Head of caudate nucleus (tissue), 42 donors: ENCODE measurements at places on chromosomes 13 and 19.

DNA sequence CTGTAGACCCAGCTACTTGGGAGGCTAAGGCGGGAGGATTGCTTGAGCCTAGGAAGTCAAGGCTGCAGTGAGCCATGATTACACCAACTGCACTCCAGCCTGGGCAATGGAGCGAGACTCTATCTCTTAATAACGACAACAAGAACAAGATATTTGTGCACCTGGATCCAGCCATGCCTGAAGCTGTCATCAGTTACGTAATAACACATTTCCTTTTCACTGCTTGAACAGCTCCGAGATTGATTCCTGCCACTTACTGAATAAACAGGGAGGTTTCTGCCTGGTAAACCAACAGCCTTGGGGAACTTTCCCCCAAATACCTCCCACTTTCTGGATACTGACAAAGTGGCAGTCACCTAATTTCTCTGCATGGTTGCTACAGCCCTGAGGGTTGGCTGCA, 5.4 kb downstream of the KANK2 start:
- no peak for DNase-seq

GRCh38 chr13:36921631-36922301, 1.7 kb upstream of the SMAD9 start:
- no peak for DNase-seq

DNA sequence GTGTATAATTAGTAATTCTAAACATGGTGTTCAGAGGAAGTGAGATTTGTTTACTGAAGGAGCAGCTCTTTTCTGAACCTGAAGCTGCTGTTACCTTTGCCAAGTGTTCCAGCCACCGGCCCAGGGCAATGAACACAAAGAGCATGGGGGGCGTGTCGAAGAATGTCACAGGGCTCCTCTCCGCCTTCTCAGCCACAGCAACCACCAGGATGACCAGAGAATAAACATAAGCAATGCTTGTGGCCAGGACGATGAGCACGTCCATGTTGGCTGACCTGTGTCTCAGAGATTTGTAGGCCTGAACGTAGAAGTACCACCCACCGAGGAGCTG, 53.1 kb downstream of the ATP7B start:
- DNase-seq = no peak

- no peak for DNase-seq
Measured at GRCh38 chr13:50682002-50682401, 161.5 kb downstream of the DLEU7 start.

DNA sequence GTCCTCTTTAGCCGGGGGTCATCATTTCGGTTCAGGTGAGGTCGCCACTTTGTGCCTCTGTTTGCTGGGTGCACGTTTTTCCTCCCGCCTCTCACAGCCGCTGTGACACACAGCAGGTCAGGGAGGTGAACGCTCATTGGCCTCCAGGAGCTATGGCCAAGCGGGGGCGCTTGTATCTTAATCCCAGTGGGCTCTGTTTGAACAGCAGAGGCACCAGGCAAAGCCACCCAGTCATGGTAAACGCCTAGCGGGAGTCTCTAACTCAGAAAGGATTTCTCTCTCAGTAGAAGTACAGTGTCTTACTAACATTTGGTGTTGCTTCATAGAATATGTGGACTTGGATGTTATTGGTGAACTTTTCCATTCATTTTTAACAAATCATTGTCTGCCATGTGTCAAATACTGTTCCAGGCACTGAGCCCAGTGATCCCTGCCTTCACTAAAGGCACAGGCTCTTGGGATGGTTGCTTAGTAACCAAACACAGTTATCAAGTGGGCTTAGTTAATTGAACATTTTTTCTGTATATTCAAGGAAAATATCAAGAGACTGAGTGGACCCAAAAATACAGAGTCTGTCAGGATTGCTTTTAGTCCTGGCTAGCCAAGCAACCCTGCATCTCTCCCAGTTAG, 186.7 kb downstream of the STK24 start:
- DNase-seq = no peak

GRCh38 chr13:80437231-80437630, 96.3 kb upstream of the SPRY2 start:
- DNase-seq = no peak

DNA sequence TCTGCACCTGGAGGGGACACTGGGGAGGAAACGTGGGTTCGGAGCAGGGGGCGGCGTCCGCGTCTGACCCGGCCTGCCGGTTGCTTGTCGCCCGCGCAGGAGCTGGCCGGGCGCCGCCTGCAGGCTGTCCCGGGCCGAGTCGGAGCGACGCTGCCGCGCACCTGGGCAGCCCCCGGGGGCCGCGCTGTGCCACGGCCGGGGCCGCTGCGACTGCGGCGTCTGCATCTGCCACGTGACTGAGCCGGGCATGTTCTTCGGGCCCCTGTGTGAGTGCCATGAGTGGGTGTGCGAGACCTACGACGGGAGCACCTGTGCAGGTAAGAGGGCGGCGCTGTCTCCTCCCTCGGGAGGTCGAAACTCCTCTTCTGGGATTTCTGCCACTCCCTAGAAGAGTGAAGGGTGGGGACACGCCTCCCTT, 1.3 kb downstream of the ITGBL1 start:
- DNase-seq = no peak

DNA sequence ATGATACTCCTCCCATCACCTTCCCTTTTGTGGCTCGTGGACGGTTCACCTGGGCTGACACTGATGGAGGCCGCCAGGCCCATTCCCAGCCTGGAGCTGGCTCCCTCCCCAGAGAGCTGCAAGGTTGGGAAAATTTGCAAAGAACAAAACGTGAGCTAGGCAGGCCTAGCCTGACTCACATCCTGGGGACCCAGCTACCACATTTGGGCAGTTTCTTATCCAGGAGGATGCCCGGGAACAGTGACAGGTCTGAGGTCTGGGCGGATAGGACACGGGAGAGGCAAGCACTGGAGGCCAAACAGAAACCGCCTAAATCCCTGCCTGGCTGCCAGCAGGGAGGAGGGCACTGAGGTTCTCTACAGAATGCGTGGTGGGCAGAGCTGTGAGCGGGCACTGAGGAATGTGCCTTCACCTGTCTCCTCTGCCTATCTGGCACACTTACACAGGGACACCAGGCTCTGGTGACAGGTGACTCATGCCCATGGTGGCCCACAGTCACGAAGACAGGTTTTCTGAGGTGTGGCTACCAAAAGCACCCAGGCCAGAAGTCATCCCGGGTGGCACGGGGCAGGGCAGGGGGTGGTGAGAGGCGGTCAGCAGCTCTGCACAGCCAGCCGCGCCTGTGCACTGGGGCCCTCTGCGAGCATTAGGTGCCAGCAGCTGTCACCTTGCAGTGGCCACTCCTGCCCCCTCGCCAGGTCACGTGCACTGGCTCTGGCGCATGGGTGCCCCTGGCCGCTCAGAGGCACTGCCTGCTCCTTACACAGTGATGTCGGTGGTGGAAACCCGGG, 23.2 kb downstream of the SH3GL1 start:
- DNase-seq = no peak
